ENCODE measurements at places on chromosomes 12 and 14.

- no peak for DNase-seq
Observed at GRCh38 chr14:87286191-87286590, 706.8 kb downstream of the GALC start.

DNA sequence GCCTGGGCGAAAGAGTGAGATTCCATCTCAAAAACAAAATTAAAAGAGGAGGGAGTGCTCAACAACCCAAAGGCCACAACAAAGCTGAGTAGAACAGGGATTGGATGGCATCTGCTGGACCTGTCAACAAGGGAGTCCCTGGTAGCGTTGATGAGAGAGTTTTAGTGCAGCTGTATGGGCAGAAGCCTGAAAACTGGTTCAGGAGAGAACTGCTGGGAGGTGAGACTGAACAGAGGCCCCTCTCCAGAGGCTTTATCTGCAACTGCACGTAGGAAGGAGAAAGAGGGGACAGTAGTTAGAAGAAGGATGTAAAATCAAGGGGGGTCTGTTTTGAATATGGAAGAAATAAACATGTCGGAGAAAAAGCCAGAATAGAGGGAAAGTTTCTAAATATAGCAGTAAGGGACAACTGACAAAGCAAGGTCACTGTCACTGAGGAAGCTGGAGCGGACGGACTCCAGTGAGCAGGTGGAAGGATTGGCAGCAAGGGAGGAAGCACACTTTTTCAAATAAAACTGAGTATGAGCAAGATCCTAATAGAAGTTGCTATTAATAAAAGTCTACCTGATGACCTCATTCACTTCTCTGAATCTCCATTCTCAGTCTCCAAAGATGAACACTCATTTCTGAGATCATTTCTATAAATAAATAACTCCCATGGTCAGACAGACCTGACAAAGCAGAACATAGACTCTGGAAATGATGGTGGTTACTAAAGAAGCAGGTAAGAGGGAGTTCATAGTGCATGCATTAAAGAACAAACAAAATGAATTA, 11.8 kb upstream of the ATF1 start:
- DNase-seq, result no peak

GRCh38 chr12:56988207-56988739, 18.1 kb downstream of the ZBTB39 start:
- no peak for DNase-seq

DNA sequence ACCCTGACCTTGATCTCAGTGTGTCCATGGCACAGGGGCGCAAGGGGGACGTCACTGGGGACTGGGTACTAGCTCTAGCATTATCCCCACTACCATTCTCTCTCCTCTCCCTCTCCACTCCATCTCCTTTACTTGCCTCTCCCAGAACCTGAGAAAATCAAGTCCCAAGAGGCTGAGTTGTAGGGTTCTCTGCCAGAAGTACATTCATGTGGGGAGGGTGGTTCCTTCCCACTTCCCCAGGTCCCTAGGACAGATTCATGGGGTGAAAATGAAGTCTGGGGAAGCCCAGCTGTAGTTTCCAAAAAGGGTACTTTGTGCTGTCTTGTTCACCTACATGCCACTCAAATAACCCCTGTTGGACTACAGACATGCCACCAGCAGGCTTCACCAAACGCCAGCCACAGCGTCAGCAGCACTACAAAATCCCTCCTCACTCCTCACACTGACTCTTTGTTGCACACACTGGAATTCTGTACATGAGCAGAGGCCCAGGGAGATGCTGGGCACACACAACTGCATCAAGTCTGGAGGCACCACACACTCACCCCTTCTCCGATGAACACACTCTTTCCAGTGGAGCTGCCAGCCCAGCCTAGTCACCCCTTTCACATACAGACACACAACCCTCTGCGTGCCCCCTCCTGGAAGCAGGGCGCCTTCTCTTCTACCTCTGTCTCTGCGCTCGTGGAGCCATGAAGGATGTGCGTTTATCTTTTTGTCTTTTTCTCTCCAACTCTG, 6.9 kb downstream of the RARG start:
- DNase-seq, result peak; percentile 79

DNA sequence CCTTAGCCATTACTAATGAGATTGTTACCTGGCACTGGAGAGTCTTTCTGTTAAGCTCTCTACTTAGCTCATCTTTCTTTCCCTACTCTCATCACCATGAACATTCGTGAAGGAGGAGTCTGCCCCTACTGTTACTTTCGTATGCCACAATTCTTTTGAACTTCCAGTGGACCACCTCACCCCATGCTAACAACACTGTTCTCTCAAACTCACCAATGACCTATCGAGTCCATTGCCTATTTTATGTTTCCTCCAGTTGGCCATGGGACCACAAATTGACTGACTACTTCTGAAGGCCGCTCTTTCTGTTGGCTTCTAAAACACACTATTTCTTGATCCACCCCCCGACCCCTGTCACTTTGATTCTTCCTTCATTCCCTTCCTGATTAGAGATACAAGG, 192.4 kb upstream of the GZMB start:
- DNase-seq, result no peak

GRCh38 chr12:67969134-67969802, 20.0 kb upstream of the IFNG-AS1 start:
- DNase-seq, result no peak

GRCh38 chr14:76097547-76097946, 54.2 kb upstream of the GPATCH2L start:
- no peak for DNase-seq

DNA sequence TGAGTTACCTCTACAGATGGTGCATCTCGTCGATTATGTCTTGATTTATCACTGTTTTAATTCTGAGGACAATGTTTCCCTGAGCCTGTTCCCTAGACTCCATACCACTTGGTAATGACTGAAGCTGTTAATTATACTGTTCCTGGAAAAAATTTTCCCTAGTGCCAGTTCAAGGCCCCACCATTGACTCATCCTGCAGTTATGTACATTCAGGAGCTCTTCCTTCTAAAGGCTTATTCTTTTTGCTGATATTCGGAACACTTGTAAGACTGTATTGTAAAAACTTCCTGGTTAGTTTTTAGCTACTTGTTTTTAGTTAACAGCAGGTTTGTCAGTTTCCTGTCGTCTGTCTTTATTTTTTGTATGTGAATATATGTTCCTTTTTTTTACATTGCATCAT, 30.4 kb upstream of the PPP2R5E start:
- DNase-seq, result no peak

Measured in posterior vena cava (tissue), 2 donors.